Aortic smooth muscle cell (primary cell): ENCODE measurements at places on chromosomes 1 and 21. TPM values are rescaled to one million over a fixed set of nuclear protein-coding genes. Genes with fewer than 3 reads are reported as not detected.

The ANGEL2 gene
- total RNA-seq = 41.4 and 45.8 TPM in 2 replicates

The UBXN10 gene
- total RNA-seq = not detected in 2 replicates

The CFHR4 gene
- total RNA-seq = not detected in 2 replicates

The RXRG gene
- total RNA-seq = 0.13 TPM in 1 of 2 replicates, not detected in the other

The C1orf50 gene
- 3.3 and 3.8 TPM in 2 replicates for total RNA-seq

The SLC45A3 gene
- total RNA-seq = 2.0 and 2.6 TPM in 2 replicates
